ENCODE measurements at places on chromosomes 4 and X.

DNA sequence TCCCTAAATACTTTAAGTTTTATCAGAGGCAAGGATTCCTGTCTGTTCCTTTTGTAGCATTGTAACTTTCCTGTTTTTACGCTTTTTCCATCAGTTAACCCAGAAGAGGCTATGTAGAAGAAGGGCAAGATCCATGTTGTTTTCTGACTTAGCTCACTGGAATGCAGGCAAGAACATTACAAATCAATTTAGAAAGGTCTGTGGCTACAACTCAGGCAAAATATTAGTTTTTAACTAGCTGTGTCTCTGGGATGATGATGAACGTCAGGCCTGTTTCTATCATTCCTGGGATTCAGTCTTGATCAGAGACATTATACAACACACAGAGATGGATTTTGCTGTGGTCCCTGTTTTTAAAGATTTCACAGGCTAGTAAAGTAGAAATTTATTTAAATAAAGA, 813.0 kb upstream of the POU3F4 start:
- no peak for DNase-seq

DNA sequence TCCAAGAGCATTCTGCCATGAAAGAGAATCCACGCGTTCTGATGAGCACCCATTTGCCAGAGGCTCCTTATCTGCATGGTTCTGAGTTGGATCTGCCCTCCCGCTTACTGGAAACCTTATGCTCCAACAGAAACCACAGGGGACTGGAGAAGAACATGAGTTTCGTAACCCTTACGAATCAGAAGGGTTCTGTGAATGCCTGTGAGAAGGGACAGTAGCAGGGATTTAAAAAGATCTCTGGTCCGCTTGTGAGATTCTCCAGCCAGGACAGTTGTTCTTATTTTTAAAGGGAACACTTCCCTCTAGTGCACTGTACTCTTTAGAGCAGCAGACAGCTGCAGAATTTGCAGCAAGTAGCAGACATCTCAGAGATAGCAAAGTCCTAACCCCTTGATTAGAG, 22.5 kb upstream of the CENPU start:
- no peak for DNase-seq

- DNase-seq: no peak
Observed at GRCh38 chrX:68146054-68146453, 287.2 kb downstream of the OPHN1 start.

GRCh38 chr4:56787380-56787779, 34.1 kb downstream of the SPINK2 start:
- no peak for DNase-seq

DNA sequence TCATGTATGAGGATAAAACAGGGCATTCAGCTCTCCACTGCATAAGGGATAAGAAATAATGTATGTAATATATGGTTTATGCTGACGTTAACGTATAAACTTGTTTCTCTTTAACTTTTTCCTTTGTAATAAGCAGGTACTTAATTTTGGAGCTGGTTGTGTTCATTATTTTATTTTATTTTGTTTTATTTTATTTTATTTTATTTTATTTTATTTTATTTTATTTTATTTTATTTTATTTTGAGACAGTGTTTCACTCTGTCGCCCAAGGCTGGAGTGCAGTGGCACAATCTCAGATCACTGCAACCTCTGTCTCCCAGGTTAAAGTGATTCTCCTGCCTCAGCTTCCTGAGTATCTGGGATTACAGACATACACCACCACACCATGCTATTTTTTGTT, 1932.6 kb upstream of the TENM3 start:
- no peak for DNase-seq

DNA sequence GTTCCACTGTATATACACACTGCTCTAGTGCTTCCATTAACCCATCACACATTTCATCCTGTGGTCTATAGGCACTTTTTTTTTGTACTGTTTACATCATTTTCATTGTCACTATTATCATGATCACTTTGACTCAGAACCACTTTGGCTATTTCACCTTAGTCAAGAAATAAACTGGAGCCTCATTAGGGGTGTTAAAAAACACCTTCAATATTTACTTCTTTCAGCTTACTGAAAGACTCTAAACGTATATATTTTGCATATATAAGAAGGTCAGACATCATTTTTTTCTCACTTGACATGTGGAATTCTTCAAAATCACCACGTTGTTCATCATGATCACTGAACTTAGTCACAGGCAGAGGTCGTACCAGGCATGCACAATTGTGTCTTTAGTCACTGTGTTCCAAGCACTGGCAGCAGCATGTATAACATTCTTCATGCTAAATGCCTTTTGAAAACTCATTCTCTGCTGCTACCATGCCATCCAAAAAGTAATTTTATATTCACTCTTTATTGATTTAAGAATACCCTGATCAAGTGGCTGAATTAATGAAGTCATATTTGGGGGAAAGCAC, 229.2 kb upstream of the ARSJ start:
- no peak for DNase-seq

DNA sequence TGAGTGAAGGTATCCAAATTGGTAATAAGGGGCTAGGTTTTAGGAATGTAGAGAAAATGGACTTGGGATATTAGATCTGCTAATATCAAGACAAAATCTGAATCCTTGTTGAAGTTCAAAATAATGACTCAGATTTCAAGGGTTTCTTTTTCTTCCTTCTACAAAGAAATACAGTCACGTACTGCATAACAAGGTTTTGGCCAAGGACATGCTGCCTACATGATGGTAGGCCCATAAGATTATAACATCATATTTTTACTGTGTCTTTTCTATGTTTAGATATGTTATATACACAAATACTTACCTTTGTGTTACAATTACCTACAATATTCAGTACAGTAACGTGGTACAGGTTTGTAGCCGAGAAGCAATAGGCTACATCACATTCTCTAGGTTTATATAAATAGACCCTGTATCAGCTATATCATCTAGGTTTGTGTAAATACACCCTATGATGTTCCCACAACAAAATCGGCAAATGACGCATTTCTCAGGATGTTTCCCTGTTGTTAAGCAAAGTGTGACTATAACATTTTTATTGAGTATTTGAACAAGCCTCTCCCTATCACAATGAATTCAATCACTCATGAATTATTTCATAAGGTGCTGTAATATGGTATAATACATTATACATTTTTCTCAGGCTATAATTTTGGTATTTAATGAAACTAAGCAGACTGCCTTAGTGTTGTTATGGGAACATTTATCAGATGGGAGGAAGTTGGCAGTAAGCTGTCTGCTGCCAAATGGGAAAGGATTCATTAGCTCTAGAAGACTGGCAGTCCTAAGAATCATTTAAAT, 186.3 kb downstream of the PPP3CA start:
- DNase-seq: no peak

DNA sequence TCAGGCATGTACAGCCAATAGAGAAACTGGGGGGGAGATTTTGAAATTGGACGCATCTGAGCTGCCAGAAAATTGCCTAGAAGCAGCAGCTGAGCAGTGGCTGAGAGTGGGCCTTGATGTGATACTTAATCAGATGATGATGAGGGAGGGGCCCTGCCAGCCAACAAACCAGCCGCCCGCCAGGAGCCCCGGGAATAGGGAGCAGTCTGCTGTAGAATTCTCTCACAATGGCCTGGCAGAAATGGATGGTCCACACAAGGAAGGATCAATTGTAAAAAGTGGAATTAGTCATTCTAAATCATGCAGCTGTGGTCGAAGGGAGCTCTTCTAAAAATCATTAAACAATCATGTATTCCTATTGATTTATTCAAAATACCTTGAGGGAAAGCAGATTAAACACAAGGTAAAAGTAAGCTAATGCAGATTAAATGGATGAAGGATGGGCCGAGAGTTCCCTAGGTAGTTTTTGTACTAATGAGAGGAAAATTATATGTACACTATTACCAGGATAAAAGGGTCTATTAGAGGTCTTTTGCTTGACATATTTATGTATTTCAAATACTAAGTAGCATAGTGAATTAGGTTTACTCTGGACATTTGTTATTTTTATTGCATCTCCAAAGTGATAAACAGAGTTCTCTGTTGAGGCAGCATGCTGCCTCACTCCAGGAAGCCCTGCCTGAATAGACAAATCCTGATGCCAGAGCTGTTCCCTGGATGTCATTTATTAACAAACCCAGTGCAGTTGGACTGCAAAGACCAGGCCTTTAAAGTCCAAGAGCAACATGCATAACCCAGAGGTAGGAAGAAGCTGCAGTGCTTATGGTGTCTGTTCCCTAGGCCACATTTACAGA, 91.3 kb downstream of the NKX6-1 start:
- DNase-seq: no peak

DNA sequence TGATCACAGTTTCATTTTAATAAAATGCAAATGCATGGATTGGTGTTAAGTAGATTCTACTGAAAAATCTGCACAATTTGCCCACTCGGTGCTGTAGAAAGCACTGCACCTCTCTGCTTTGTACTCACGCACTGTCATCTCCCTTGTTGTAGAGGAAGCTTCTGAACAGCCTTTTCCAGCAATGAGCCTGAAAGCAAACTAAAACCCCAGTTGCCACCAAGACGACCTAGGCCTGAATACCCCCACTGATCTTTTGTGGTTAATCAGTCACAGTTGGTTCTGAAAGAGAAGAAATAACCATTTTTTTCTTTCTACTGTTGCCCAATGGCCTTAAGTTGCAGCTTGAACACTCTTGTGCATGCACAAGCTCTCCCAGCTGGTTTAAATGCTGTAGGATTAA, 229.8 kb downstream of the NLGN4X start:
- no peak for DNase-seq

- no peak for DNase-seq
Observed at GRCh38 chr4:184476695-184477094, 2.3 kb upstream of the IRF2 start.

GRCh38 chrX:37912777-37913176, 65.4 kb upstream of the DYNLT3 start:
- no peak for DNase-seq
